Activated T-cell treated with anti-CD3 and anti-CD28 coated beads for 48 hours (primary cell): ENCODE measurements at places on chromosomes 6 and 20.

DNA sequence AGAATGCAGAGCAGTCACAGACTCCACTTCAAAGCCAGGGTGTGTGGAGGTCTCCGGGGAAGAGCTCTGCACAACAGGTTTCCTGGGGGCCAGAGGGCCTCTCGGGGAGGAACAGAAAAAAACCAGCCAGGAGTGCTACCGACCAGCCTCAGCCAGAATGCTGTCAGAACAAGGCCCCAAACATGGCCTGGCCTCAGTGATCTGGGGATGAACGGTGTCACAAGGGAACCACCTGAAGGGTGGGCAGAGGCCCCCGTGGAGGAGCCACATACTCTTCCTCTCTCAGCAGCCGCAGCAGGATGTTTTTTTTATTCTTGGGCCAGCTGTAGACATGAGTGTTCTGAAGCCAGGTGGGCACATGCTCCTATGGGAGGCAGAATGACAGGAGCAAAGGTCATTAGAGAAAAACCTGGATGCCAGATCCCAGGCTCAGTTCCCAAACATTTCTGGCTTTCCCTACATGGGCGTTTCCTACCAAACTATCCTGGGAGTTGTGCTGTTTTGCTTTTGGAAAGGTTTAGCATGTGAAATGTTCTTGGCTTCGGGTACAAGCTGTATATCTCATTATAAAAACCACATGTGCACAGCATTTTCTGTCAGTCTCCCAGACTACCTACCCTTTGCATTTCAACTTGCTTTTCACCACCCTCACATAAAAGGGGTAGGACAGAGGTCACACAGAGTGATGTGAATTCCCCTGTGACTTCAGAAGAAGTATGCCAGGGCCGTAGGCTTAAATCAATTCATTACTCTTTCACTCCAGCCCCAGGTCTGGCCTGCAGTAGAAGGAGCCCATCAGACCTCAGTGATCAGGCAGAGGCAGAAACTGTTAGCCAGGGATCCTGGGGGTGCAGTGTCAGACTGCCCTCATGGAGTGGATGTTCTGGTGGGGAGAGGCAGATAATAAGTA, 46.2 kb downstream of the TRAF3IP2 start:
- DNase-seq, result no peak

GRCh38 chr6:102736941-102737368, 1343.4 kb downstream of the GRIK2 start:
- DNase-seq, result no peak

GRCh38 chr6:7438011-7438410, 48.4 kb downstream of the RIOK1 start:
- no peak for DNase-seq

DNA sequence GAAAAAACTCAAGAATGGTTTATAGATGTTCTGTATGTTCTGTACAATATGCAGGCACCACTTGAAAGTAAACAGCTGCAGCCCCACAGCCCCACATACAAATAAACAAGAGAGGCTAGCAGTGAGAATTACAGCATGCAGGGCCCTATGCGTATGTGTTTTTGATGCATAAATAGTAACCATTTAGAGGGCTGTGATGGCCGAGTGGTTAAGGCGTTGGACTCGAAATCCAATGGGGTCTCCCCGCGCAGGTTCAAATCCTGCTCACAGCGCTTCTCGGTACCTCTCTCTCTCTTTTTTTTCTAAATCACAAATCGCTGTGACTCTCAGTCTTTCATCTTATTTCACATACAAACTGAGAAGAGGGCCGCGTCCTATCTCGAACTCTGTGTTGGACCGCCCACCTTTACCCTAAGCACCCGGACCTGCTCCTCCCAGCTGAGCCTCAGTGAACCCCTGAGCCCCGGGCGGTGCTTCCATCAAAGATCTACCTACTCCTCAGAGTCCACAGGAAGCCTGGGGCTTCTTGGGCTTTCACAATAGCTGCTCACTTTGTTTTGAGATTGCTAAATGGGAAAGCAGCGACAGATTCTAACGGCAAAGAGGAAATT, 37.7 kb upstream of the PRSS16 start:
- DNase-seq, result no peak

- DNase-seq, result no peak
Observed at GRCh38 chr6:14660806-14661579, 543.4 kb downstream of the CD83 start.

DNA sequence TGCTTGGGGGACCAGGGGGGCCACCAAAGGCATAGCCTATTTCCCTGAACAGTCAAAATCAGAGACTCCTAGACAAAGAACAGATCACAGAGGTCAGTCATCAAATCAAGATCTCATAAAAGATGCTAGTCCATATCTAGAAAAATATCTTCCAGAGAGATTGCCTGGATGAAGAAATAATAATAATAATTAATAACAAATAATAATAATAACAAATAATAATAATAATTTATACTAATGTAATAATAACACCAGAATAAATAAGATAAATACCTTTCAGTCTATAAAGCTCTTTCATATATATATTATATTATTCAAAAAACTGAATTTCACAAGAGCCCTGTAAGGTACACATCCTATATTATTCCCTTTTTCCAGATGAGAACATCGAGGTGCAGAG, 129.6 kb downstream of the PAX1 start:
- DNase-seq, result no peak

DNA sequence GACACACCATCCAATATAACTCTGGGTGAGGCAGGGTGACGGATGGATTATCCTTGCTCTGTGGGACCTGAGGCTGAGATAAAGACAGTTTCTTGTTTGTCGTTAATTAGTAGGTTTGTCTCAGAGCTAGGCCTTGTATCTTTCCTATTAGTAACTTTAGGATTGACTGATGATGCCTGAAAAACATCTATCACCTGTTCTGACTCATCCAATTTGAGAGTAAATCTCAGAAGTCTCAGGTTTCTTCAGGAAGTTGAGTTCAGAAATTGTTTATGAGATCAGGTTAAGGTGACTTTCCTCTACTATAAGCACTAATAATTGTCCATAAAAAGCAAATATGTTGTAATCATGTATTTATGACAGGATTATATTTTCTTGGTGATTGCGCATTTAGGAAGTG, 129.5 kb upstream of the SUPT3H start:
- DNase-seq, result no peak

- DNase-seq, result no peak
Observed at GRCh38 chr6:148170286-148170685, 172.4 kb upstream of the SASH1 start.

DNA sequence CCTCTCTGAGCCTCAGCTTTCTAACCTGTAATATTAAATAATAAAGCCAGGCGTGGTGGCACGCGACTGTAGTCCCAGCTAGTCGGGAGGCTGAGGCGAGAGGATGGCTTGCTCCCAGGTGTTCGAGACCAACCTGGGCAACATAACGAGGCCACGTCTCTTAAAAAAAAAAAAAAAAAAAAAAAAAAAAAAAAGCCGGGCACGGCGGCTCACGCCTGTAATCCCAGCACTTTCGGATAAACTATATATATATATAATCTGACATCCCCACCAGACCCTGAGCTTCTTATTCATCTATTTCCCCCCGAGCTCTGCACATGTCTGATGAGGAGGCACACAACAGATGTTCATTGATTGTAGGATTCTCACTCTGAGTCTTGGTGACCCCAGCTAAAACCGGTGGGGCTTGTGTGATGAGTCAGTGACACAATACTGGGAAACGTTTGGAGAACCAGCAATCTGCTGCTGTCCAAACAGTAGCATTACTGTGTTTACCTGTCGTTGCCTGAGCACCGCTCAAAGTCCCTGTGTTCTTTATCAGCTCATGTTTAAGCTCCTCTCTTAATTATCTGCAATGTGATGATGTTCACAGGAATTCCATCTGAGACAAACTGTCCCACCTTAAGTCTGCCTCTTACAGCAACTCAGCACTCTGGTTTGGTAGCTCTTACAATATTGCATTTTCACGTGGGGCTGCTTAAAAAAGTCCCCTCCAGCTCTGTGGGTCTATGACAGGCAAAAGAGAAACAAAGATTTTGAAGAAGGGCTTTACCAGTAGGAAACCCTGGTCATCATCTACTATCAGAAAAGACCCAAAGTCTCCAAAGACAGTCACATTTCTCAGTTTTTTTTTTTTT, 1.0 kb upstream of the SPATA2 start:
- no peak for DNase-seq

DNA sequence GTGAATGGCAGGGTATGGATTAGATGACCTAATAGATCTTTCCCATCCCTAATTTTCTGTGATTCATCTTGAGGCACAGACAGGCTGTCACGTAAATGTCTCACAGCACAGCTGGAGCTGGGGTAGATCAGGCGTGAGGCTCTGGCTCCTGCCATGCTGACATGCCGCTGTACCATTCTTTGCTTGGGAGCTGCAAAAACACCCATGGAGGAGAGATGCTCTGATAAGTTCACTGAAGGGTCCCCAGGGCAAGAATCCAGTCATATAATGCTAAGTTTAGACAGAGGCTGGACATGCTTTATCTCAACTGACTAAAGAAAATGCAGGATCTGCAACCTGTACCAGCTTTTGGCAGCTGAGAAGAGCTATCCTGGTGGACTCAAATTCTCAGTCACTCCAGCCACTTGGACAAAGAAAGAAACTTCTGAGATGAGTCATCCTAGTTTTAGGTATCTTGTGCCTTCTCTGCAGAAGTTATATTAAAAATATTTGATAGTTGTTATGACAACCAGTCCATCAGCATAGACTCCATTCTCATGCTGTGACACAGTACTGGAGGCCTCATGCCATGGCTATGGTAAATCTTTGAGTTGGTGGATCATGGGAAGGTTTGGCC, 185.1 kb upstream of the RAB32 start:
- no peak for DNase-seq

DNA sequence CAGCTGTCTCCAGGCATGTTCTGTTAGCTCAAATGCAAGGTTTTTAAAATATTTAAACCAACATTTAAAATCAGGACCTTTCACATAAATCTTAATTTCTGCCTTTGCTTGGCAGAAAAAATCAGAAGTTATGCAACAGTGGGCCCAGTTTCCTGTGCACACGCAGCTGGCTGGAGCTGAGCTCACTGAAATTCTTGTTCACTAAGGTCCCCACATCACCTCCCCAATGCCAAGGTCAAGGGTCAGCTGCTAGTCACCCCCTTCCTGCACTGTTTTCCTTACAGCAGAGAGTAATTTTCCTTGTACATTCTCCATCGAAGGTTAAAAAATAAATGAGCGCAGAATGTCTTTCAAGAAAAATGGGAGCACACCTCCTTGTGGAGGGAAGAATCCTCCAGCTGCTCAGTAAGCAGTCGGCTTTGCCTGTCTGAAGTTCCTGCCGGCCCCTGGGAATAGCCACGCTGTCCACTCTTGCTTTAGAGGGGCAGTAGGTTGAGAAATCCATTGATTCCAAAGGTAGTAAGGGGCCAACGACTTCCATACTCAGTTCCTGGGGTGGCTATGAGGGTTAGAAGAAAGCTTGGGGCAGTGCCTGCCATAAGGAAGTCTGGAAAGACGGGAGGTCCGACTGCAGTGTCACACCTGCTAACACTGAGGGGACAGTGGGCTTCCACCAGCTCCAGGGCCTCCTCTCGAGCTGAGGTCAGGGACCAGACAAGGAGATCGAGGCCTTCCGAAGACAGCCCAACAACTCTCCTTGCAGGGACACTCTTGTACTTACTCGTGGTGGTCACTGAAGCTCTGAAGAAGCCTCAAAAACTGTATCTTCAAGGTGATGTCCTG, 56.8 kb downstream of the MYH7B start:
- DNase-seq, result no peak

DNA sequence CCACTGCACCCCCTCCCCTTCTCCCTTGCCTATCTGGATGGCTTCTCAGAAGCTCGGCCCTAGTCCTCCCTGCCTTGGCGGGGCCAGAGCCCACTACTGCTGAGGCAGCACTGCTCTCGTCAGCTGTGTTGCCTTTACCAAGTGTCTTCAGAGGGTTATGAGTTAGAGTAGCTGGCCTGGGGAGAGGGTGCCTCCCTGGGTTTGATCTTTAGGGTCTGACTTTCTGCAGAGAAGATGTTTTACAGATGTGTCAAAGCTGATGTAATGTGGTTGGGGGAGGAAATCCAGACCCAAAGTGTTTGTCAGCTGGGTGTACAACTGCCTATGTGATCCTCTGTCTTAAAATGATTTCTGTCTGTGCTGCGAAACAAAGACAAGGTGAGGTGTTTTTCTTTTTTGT, 30.4 kb upstream of the PI16 start:
- DNase-seq, result no peak
